ENCODE measurements at places on chromosomes 1 and 21.
A peak's percentile ranks its signal among the peaks of the same experiment; 100 is the strongest.

DNA sequence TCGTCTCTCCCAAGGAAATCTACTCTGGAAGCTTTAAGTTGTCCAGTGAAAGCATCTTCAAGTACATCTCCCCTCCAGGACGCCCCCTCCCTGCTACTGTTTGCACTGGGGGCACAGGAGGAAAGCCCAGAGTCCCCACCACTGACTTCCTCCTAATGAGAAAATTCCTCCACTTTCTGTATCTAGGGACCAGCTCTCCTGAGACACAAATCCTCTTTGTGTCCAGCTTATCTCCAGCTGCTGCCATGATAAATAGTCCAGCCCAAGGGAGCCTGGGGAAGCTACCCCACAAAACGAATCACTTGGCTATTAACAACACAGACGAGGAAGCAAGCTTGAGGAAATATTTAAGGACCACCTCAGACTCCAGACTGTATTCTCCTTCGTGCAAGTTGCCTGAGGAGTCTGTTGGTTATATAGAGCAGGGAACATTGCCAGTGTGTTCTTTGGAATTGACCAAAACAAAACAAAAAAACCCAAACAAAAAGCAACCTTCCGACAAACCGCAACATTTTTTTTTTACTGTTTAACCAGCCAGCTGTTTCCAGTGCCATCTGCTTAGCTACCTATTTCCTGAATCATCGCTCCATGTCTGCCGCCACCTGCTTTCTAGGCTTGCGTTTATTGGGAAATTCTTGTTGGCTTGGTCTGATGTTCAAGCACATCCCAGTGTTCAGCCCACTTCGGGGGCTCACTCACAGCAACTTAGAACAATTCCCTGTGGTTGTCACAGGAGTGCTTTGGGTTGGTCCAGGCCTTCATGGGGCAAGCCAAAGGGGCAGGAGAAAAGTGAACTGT lies 7.7 kb downstream of the C1orf226 start:
- no peak for DNase-seq

GRCh38 chr1:16449065-16449464 lies 8.5 kb downstream of the NECAP2 start:
- no peak for DNase-seq

DNA sequence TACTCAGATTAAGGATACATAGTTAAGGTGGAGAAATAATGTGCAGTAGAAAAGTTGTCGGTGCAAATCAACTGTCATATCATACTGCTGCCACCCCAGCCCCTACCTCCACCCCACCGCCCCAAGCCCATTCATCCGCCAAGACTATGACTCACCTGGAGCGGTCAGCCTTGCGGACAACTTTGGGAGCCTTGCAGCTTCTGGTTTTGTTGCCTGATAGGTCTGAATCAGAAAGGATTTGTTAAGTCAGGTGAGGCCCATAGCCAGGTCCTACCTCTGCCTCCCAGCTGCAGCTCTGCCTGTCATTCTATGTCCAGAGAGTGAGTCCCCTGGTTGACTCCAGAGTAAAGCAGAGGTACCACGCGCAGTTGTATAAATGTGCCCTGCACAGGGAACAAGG lies 12.6 kb downstream of the C1orf162 start:
- DNase-seq = no peak

GRCh38 chr1:109923131-109923945 lies 12.7 kb downstream of the CSF1 start:
- DNase-seq = peak; percentile 21

GRCh38 chr1:27572019-27572678 lies 31.8 kb downstream of the AHDC1 start:
- DNase-seq = no peak

DNA sequence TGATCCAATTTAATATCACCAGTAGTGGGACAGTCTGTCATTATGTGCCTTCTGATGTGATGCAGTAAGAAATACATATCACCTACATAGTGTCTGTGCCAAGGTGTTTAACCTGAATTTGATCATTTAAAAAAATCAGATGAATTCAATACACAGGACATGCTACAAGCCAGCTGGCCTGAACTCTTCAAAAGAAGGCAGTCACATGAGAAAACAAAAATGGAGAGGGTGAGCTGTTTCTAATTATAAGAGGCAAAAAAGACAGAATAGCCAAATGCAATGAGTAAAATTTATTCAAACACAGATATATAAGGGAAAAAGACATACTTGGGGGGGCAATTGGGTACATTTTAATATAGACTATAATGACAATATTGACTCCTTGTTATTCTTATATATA lies 66.5 kb downstream of the ST3GAL3 start:
- no peak for DNase-seq

DNA sequence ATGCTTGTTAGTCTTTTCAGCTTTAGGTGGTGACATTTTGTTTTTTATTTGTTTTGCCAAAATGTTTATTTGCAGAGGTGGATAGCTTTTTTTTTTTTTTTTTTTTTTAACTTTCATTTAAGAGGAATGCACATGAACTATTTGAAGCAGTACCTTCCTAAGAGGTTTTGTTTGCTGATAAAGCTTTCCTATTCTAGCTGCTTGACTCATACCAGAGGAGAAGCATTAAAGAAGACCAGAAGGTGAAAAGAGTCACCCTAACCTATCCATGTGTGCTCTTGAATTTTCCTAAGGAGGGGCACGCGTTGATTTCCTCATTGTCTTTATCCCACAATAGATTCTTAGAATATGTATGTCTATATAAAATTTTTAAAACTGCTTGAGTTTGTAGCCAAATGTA lies 57.7 kb downstream of the PRDM2 start:
- DNase-seq = no peak

GRCh38 chr1:214662223-214662785 lies 59.3 kb downstream of the CENPF start:
- no peak for DNase-seq

GRCh38 chr1:54310439-54311328 lies 95.5 kb downstream of the SSBP3 start:
- no peak for DNase-seq

GRCh38 chr1:5526822-5527551 lies 465.2 kb downstream of the NPHP4 start:
- DNase-seq = no peak

DNA sequence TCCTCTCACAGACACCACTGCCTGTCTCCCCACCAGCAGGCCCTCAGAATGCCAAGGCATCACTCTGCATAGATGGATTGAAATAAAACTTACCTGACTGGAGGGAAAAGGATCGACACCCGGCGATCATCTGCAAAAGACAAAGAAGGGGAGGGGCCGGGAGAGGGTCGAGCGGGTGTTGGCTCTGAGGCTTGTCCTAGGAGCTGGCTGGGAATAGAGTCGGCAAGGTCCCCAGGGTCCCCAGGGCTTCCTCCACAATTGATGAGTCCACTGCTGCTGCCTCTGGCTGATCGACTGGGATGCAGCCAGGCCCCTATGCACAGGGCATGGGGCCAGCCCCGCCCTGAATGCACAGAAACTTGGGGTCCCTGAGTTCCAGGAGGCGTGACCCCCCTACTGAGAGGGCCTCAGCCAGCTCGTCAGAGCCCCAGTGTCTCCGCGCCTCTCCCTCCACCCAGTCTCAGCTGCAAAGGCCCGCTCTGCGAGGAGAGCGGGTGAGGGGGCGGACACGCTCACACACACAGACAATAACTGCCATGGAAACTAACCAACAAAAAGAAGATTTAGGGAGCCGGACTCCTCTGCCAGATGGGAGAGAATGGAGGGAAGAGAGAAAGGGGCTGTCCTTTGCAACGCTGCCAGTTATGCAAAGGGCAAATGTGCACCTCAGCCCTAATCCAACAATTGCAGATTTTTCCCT lies at the start of gene KLHDC8A:
Gene KLHDC8A (minus strand): TSS at position 483 of the 700 bp plus-strand sequence. CDS start 13,318 bp downstream, outside the sequence.
- DNase-seq = no peak

GRCh38 chr1:96358057-96358456 lies 363.5 kb upstream of the PTBP2 start:
- DNase-seq = no peak

DNA sequence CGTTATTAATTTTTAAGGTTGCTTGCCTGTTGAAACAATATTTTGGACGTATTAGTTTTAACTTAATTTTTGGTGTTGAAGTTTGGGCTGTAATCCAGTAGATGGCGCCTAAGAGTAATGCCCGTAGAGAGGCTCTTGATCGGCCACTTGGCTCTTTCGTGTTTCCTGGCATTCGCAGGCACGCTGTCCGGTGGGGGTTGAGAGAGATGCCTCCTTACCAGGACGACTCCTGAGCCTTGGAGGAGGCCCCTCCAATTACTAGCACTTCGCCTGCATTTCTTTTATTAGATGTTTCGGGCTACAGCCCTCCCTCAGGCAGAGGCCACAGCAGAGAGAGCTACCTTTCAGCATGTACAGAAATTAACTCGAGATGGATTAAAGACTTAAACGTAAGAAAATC lies 12.0 kb downstream of the OR2M4 start:
- peak; percentile 38 for DNase-seq

- DNase-seq = no peak
Measured at GRCh38 chr21:36694593-36695282, 4.2 kb upstream of the SIM2 start.

- no peak for DNase-seq
Measured at GRCh38 chr1:158454537-158454936, 7.1 kb upstream of the OR10K1 start.

DNA sequence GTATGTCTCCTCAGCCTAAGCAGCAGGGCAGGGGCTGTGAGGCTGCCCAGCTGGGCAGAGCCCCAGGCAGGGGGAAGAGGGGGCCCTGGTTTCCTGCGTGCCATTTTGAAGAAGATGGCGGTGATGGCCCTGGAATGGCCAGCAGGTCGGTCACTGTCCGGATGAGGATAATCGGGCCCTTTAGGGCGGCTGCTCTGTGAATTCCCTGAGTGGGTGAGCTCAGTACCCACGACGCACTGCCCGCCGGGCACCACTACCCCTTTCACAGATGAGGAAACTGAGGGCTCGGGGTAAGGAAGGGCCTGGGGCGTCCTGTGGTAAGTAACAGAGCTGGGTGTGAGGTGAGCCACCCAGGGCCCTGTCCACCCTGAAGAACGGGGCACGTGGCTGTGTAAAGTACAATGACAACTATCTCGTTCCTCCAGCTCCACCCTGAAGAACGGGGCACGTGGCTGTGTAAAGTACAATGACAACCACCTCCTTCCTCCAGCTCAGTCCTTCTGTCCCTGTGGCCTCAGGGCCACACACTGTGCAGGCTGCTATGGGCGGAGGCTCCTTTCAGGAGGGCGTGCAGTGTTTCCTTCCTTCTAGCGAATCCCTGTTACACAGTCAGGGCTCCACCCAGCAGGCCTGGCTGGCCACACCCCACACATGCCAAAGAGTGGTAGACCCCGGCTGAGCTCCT lies 23.2 kb downstream of the ITGB2 start:
- no peak for DNase-seq

Data from germinal center (tissue), 1 donor.